Left ventricle myocardium inferior (tissue), 1 donor: ENCODE measurements at places on chromosomes 11 and 22. TPM values are rescaled to one million over a fixed set of nuclear protein-coding genes. Genes with fewer than 3 reads are reported as not detected.

The MOV10L1 gene
- 0.49 TPM for total RNA-seq

The ZP1 gene
- not detected for total RNA-seq

The NLRP14 gene
- not detected for total RNA-seq

The PATE4 gene
- total RNA-seq, result not detected

The BAD gene
- 56.3 TPM for total RNA-seq

The OR5P2 gene
- total RNA-seq, result not detected

The PLA2G3 gene
- total RNA-seq, result not detected

The DGAT2 gene
- 6.9 TPM for total RNA-seq

The BACE1 gene
- total RNA-seq, result 13.8 TPM

The OR6A2 gene
- not detected for total RNA-seq

The CYTH4 gene
- 4.8 TPM for total RNA-seq

The CHRM1 gene
- total RNA-seq, result not detected

The GDPD4 gene
- not detected for total RNA-seq

The PLAAT4 gene
- total RNA-seq, result 15.5 TPM

The ANKK1 gene
- not detected for total RNA-seq
